ENCODE measurements at places on chromosomes 13 and 19.

- DNase-seq, result no peak
- H3K36me3 ChIP-seq, result peaks cover 26% of the 10 kb centered on the region
- H3K4me1 ChIP-seq, result peaks cover 7% of the 10 kb centered on the region
- no peak overlapping the region for H3K27ac ChIP-seq
- H3K27me3 ChIP-seq, result no peaks in the 10 kb centered on the region
Measured at GRCh38 chr19:6229951-6230712, 49.6 kb downstream of the MLLT1 start.

DNA sequence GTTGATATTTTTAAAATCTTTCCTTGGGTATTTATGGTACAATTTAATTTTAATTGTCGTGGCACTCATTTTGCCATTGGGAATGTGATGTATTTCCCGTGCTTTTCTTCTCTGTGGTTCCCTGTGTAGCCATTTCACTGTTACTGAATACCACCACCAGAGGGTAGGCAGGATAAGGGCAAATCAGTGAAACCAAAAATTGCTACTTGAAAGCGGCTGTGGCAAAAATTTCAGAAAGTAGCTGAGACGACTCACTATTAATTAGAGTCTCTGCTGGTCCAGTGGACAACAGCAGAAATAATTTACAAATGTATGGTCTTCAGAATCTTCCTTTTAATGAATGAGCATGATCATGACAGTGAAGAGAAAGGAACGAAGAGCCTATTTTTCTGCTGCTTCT, 34.4 kb upstream of the MIR17HG start:
- DNase-seq, result no peak
- H3K27me3 ChIP-seq, result no peaks in the 10 kb centered on the region
- no peaks in the 10 kb centered on the region for H3K36me3 ChIP-seq
- no peaks in the 10 kb centered on the region for H3K4me1 ChIP-seq
- no peak overlapping the region for H3K27ac ChIP-seq
- no peak overlapping the region for H3K4me3 ChIP-seq

GRCh38 chr13:26508885-26509284, 48.6 kb upstream of the WASF3 start:
- no peak overlapping the region for H3K27ac ChIP-seq
- no peak for DNase-seq
- no peaks in the 10 kb centered on the region for H3K4me1 ChIP-seq
- H3K36me3 ChIP-seq, result no peaks in the 10 kb centered on the region

DNA sequence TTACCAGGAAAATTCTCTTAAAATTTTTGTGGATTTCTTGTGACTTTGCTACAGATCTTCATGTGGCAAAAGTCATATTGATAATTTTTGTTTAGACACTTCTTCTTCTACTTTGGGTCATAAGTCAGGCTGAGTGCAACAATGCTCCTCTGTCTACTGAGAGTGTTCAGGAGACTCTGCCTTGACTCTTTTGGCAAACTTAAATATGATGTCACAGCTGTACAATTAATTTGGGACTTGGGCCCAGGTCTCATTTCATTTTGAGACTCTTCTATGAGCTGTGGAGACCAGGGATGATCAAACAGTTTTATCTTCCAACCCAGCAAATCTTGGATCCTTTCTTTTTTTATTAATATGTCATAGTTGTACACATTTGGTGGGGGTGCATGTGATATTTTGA, 19.7 kb upstream of the IPO5 start:
- no peak overlapping the region for H3K27ac ChIP-seq
- no peaks in the 10 kb centered on the region for H3K4me1 ChIP-seq
- DNase-seq, result no peak
- no peaks in the 10 kb centered on the region for H3K36me3 ChIP-seq

GRCh38 chr13:57748096-57748495, 116.6 kb downstream of the PCDH17 start:
- no peak for DNase-seq
- H3K36me3 ChIP-seq, result no peaks in the 10 kb centered on the region
- H3K4me1 ChIP-seq, result no peaks in the 10 kb centered on the region
- H3K27me3 ChIP-seq, result no peaks in the 10 kb centered on the region

DNA sequence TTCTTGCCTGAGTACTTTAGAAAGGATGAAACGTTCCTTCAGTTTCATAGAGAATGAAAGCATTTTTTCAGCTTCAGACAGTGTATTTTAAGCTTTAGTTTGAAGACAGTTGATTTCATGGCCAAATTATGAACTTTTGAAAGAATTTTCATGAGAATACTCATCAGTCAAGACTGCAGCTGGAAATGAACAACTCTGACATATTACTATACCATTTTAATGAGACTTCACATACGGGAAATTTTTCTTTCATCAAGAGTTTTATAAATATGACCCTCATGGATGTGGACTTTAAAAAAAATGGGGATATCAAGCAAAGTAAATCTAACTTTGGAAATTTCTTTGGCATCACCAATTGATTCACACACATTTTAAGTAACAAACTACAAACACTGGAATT, 6.4 kb downstream of the LATS2 start:
- DNase-seq, result no peak
- H3K27ac ChIP-seq, result no peak overlapping the region
- H3K4me1 ChIP-seq, result no peaks in the 10 kb centered on the region
- peaks cover 34% of the 10 kb centered on the region for H3K36me3 ChIP-seq
- no peak overlapping the region for H3K4me3 ChIP-seq

- no peaks in the 10 kb centered on the region for H3K27me3 ChIP-seq
- H3K4me1 ChIP-seq, result no peaks in the 10 kb centered on the region
- H3K4me3 ChIP-seq, result no peak overlapping the region
- no peak overlapping the region for H3K27ac ChIP-seq
- H3K36me3 ChIP-seq, result peaks cover 5% of the 10 kb centered on the region
- no peak for DNase-seq
Measured at GRCh38 chr19:11204943-11205349, 7.6 kb upstream of the KANK2 start.

DNA sequence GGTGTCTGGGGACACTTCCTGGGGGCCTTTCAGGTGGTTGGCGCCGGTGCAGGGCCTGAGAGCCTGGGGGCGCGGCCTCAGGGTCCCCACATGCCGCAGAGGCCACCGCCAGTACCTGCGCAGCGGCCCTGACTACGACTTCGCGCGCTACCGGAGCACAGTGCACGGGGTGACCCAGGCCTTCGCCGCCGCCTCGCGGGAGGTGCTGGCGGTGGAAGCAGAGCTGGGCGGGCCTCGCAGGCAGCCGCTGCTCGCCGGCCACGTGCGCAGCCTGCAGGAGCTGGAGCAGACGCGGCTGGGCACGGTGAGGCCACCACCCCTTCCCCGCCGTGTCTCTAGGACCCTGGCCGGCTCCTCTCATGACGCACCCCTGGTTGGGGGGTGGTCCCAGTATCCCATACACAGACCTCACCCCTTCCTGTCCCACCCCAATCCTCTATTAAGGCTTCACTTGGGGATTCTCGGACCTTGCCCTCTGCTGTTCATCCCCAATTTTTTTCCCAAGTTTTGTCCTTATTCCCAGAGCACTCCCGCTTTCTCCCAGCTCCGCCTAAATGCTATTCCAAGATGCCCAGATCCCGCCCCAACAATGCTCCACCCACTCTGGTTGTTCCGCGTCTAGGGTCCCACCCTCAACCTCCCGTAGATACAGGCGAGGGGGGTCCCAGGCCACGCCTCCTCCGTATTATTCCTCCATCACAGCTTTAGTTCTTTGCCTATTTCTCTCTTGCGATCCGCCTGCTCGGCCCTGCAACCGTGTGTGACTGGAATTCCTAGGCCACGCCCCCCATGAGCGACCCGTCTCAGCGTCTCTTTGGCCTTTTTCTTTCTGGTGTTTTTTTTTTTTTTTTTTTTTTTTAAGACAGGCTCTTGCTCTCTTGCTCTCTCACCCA, 1.0 kb downstream of the REX1BD start:
- H3K4me3 ChIP-seq, result peak overlapping the region; percentile 84
- peak overlapping the region; percentile 91 for H3K27ac ChIP-seq
- peak; percentile 81 for DNase-seq
- H3K4me1 ChIP-seq, result peaks cover 8% of the 10 kb centered on the region
- peaks cover 3% of the 10 kb centered on the region for H3K36me3 ChIP-seq
- H3K27me3 ChIP-seq, result no peaks in the 10 kb centered on the region

GRCh38 chr19:3375221-3376090, 9.1 kb downstream of the NFIC start:
- no peaks in the 10 kb centered on the region for H3K4me1 ChIP-seq
- no peak overlapping the region for H3K4me3 ChIP-seq
- DNase-seq, result no peak
- H3K36me3 ChIP-seq, result no peaks in the 10 kb centered on the region
- no peak overlapping the region for H3K27ac ChIP-seq

GRCh38 chr19:29022599-29022998, 190.4 kb downstream of the UQCRFS1 start:
- no peaks in the 10 kb centered on the region for H3K27me3 ChIP-seq
- no peak overlapping the region for H3K27ac ChIP-seq
- no peak overlapping the region for H3K4me3 ChIP-seq

- no peaks in the 10 kb centered on the region for H3K27me3 ChIP-seq
- DNase-seq, result no peak
- no peak overlapping the region for H3K27ac ChIP-seq
- H3K4me1 ChIP-seq, result no peaks in the 10 kb centered on the region
Measured at GRCh38 chr19:38735257-38735686, 9.0 kb downstream of the CAPN12 start.

DNA sequence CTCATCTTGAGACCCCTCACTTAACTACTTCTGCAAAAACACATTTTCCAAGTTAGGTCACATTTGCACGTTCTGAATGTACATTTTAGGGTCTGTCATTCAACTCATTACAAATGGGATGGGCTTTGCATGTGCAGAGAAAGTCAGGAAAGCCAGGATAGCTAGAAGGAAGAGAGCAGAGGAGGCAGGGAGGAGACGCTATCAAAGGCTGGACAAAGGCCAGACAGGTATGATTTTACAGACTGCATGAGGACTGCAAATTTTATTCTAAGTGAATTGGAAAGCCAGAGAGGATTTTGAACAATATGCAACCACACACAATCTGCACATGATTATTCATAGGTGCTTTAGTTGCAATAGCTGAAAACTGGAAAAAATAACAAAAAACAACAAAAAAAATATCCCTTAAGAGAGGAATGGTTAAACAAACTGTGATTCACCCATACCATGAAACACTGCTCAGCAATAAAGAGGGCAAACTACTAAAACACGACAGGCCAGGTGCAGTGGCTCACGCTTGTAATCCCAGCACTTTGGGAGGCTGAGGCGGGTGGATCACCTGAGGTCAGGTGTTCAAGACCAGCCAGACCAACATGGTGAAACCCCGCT, 21.1 kb downstream of the SYDE1 start:
- no peaks in the 10 kb centered on the region for H3K27me3 ChIP-seq
- H3K4me3 ChIP-seq, result no peak overlapping the region
- peaks cover 7% of the 10 kb centered on the region for H3K4me1 ChIP-seq

- H3K27ac ChIP-seq, result no peak overlapping the region
- H3K4me3 ChIP-seq, result no peak overlapping the region
- H3K4me1 ChIP-seq, result no peaks in the 10 kb centered on the region
- DNase-seq, result no peak
- no peaks in the 10 kb centered on the region for H3K27me3 ChIP-seq
Measured at GRCh38 chr13:108851660-108852059, 222.2 kb downstream of the MYO16 start.

DNA sequence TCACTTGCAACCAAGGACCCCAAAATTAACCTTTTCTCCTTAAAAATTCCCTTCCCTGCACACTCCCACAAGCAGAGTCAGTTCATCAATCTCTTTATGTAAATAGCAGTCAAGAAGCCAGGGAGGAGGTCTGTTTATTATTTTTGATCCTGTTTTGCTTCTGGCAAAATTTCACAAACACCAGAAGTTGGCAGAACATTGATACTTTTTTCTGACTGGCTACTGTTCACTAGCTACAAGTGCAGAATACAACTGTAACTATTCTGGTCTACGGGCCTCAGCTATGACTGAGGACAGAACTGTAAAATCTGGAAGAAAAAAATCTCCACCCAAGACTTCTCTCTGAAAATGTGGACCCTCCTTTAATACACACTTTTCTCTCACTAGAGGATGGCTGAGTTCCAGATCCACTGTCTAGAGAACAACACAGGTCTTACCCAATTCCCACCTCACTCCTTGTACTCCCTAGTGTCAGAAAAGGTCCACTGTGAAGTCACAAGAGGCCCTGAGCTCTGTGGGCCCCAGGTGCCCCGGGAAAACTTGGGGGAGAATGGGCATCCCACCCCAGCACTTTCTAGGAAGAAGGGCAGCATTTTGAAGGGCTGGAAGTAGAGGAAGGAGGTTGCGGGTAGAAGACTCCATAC, 14.5 kb downstream of the STARD13 start:
- no peak for DNase-seq
- no peaks in the 10 kb centered on the region for H3K27me3 ChIP-seq
- no peak overlapping the region for H3K27ac ChIP-seq
- no peaks in the 10 kb centered on the region for H3K4me1 ChIP-seq
- H3K4me3 ChIP-seq, result no peak overlapping the region

- DNase-seq, result no peak
- H3K4me1 ChIP-seq, result peaks cover 3% of the 10 kb centered on the region
- no peak overlapping the region for H3K4me3 ChIP-seq
- no peak overlapping the region for H3K27ac ChIP-seq
Measured at GRCh38 chr19:12034620-12035019, 859 bp downstream of the ZNF433 start.

DNA sequence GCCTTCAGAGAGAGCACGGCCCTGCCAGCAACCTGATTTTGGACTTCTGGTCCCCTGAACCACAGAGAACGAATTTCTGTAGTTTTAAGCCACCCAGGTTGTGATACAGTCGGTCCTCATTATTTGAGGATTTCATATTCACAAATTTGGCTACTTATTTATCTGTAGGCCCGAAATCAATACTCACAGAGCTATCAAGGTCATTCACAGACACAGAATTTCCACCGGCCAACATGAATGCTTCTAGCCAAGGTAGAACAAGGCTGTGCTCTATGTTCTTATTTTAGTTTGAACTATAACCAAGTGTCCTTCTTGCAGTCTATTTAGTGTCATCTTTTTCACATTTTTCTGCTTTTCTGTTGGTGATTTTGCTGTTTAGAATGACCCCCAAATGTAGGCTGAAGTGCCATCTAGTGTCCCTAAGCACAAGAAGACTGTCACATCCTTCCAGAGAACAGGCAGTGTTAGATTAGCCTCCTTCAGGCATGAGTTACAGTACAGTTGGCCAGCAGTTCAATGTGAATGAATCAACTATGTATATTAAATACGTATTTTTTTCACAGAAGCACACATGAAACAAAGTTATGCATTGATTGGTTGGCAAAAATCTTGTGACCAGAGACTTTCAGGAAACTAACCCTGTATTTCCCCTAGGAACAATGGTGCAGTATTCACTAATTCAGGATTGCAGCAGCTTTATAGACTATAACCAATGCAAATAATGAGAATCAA, 63.5 kb downstream of the C13orf42 start:
- no peaks in the 10 kb centered on the region for H3K27me3 ChIP-seq
- H3K4me1 ChIP-seq, result no peaks in the 10 kb centered on the region
- H3K4me3 ChIP-seq, result no peak overlapping the region

DNA sequence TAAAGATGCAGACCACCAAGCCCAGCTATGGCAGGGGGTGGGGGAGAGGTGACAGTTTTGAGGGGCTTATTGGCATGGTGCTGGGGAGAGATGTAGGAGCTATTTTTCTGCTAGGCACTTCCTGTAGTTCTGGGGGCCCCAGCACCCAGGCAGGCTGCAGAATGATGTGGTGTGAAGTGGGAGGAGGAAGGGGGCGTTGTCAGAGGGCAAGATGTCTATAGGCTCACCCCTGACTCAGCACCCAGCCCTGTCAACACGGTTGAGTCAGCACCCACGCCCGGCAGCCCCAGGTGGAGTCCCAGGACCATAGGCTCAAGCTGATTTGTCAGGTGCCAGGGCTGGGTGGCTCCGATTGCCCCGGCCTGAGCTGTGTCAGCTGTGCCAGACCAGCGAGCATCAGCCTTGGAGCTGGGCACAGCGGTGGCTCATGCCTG, 5.8 kb downstream of the KLF2 start:
- peaks cover 2% of the 10 kb centered on the region for H3K36me3 ChIP-seq
- H3K4me1 ChIP-seq, result peaks cover 5% of the 10 kb centered on the region
- DNase-seq, result no peak
- H3K4me3 ChIP-seq, result no peak overlapping the region
- peaks cover 44% of the 10 kb centered on the region for H3K27me3 ChIP-seq

All from neuronal stem cell (in vitro differentiated cells).